ENCODE measurements at places on chromosomes 13 and 19.

DNA sequence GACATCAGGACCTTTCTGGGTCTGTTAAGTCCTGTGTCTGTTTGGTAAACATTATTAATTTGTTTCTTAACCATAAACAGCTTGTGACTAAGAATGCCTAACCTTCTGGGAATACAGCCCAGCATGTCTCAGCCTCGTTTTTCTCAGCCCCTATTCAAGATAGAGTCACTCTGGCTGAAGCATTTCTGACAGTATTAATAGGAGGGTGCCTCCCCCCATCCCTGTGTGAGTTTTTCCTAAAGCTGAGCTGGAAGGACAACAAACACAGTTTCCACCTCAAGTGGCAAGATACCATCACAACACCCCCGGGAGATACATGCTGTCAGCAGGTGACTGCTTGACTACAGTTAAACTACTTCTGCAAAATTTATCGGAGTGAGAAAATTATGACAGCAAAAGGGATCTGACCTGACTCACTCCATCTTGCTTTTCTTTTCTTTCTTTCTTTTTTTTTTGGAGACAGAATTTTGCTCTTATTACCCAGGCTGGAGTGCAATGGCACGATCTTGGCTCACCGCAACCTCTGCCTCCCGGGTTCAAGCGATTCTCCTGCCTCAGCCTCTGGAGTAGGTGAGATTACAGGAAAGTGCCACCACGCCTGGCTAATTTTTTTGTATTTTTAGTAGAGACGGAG, 59.3 kb upstream of the ABCC4 start:
- DNase-seq: no peak

DNA sequence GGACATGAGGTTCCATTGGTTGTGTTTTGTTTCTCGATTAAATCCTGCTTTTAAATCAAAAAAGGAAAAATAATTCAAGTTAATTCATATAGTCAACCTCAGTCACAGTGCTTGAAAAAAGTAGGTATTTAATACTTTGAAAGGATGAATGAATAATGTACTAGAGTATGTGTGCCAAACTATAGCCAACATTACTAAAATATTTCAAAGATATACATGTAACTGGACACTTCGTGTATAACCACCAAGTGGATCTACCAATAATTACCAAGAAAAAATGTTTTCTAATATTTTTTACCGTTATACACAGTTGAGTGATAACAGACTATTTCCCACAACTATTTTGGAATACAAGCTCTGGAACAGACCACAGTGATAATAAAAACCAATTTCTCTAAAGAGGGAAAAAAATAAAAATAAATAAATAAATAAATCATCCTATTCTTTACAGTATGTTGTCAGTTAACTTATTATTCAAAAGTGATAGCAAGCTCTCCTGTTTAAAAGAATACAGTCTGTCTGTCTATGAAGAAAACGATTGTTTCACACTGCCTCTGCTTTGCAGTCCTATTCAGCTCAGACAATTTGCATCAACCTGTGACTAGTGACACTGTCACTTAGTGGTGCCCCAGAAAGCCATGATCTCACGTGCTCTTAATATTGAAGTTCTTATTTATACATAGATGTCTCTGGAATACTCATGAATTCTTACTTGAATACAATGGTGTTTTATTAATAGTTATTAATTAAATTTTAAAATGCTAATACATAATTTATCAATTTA, 58.2 kb downstream of the UBL3 start:
- DNase-seq: no peak

DNA sequence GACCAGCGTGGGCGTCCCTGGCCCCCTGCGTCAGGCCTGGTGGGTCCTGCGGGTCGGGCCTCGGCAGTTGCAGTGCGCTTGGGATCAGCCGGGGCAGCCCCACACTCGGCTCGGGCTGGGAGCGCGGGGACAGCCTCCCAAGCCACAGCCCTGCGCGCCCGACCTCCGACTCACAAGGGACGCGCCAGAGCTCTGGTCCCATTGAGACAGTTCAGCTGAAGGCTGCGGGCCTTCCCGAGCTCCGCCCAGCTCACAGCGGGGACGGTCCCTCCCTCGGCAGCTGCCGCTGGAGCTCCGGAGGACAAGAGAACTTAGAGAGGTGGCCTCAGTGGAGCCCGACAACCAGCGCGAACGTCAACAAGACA, 45.7 kb upstream of the ZNF730 start:
- DNase-seq: no peak

- DNase-seq: no peak
Observed at GRCh38 chr19:12759686-12760085, 8.1 kb downstream of the BEST2 start.

GRCh38 chr19:48419158-48419920, 25.9 kb downstream of the GRIN2D start:
- DNase-seq: no peak

GRCh38 chr13:64992314-64992713, 2237.8 kb downstream of the PCDH9 start:
- DNase-seq: no peak

- no peak for DNase-seq
Observed at GRCh38 chr13:44778761-44779484, 202.8 kb upstream of the TSC22D1 start.

DNA sequence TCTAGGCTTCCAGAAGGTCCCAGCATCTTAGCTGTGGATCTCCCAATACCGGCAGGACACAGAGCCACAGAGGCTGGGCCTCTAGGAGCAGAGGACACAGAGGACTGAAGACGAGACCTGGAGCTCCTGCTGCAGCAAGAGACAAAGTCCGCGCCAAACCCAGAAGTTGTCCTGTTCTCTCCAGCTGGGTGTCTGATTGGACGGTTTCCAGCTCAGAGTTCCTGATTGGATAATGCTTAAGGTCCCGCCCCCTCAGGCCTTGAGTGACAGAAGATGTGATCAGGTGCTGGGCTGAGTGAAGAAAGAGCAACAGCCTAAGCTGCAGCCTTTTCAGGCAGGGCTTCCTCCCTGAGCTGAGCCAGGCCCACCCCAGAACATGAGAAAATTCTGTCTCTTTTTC, 59.9 kb upstream of the ZNF85 start:
- no peak for DNase-seq

- no peak for DNase-seq
Observed at GRCh38 chr19:45145270-45146189, 15.3 kb downstream of the NKPD1 start.

DNA sequence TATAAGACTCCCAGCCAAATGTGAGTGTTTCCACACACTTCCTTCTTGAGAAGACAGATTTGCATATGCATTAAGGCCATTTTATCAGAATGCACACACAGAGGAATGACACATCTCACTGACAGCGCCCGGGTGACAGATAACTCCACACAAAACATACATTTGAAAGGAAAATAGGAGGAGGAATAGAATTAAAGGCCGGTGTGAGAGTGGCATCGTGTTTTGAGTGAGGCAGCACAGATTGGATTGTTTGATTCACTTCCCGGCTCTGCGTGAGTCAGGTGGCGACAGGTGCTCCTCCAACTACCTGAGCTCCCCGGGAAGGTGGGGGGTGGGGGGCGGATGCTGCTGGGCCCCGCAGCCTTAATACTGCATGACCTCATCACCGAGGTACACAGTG, 429.0 kb downstream of the TSHZ3 start:
- DNase-seq: no peak

DNA sequence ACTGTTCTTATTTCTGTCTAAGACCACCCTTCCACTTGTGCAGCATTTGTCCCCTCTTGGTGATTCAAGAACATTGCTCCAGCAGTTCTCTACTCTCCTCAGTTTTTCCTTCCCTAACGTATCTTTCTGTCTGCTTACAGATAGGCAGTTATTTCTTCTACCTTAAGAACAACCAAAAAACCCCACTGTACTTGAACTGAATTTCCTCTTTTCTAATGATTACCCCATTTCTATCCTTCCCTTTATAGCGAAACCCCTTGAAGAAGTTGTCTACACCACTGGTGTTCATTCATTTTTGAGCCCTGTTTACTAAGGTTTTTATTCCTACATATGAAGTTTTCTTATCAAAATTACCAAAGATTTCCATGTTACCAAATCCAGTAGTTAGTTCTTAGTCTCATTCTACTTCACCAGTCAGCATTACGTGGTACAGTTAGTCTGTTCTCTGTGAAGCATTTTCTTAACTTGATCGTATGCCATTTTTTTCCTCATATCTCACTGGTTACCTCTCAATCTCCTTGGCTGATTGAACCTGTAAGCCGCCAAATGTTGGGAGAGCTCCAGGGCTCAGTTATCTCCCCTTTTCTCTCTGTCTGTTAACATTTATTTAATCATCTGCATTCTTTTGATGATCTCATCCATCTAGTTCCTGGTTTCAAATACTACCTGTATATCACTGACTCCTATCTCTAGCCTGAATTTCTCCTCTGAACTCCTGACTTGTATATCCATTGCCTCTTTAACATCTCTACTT, 9.0 kb downstream of the LSM14A start:
- DNase-seq: no peak

DNA sequence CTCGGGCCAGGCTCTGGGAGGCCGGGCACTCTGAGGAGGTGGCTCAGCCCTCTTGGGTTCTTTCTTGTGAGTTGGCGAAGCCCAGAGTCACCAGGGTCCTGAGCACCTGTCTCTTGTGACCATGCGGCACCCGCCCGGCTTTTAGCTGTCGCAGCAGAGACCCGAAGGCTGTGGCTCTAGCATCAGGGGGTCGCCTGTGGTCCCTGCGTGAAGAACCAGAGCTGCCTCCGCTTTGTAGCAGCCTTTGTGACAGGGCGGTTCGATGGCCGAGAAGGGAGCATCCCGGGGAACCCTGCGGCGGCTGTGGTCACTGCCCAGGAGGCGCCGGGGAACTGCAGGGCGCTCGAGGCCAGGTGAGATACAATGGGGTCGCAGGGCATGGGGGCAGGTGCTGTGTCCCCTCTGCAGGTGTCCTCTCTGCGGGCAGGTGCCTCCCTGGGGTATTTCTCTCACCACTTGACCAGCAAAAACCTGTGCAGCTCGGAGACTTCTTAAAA, 10.4 kb downstream of the MCF2L start:
- DNase-seq: no peak

GRCh38 chr19:48283908-48284307, 14.0 kb downstream of the ZNF114 start:
- DNase-seq: no peak

GRCh38 chr19:40533508-40533907, 43.2 kb upstream of the SHKBP1 start:
- no peak for DNase-seq

GRCh38 chr19:49907745-49908446, 11.2 kb upstream of the IL4I1 start:
- DNase-seq: no peak

GRCh38 chr19:45952686-45953505, 20.8 kb downstream of the NOVA2 start:
- DNase-seq: no peak

- DNase-seq: no peak
Observed at GRCh38 chr19:35797663-35798062, 15.0 kb downstream of the PRODH2 start.

DNA sequence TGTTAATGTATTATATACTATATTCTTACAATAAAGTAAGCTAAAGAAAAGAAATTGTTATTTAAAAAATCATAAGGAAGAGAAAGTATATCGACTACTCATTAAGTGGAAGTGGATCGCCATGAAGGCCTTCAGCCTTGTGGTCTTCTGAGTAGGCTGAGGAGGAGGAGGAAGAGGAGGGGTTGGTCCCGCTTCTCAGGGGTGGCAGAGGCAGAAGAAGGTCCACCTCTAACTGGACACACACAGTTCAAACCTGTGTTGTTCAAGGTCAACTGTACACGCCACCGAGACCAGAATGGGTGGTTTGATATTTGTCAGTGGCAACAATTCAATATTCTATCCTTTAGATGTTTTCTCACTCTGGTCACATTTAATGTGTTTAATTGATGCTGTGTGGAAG, 67.2 kb downstream of the ALOX5AP start:
- no peak for DNase-seq

DNA sequence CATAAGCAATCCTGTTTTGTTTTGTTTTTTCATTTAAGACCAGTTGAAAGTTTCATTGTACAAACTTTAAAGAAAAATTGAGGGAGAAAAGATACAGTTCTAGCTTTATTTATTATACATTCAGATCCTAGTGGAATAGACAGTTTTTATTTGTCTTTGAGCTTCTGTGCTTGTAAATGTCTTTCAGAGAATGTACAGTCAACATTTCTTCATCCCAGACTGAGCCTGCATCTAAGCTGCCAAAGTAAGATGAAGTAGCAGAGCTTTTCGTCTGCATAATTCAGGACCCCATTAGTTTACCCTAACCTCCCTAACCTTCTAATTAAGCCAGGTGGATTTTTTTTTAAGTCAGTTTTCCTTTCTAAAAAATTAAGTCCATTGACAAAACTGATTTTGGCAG, 516.7 kb upstream of the HTR2A start:
- DNase-seq: no peak

GRCh38 chr13:113166266-113166665, 7.8 kb downstream of the PROZ start:
- no peak for DNase-seq

GRCh38 chr13:67275351-67275960, 45.3 kb upstream of the PCDH9 start:
- no peak for DNase-seq
